ENCODE measurements at places on chromosomes 16 and 17.

DNA sequence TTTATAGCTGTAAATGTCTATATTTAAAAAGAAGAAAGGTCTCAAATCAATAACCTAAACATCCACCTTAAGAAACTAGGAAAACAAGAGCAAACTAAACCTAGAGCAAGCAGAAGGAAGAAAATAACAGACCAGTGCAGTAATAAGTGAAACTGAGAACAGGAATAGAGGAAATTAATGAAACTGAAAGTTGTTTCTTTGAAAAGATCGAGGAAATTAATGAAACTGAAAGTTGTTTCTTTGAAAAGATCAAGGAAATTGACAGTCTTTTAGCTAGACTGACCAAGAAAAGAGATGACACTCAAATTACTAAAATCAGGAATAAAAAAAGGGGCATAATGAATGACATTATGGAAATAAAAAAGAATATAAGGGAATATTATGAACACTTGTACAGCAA, 46.4 kb downstream of the SLFN5 start:
- DNase-seq = no peak

GRCh38 chr17:65332779-65333178, 195.6 kb downstream of the RGS9 start:
- no peak for DNase-seq

DNA sequence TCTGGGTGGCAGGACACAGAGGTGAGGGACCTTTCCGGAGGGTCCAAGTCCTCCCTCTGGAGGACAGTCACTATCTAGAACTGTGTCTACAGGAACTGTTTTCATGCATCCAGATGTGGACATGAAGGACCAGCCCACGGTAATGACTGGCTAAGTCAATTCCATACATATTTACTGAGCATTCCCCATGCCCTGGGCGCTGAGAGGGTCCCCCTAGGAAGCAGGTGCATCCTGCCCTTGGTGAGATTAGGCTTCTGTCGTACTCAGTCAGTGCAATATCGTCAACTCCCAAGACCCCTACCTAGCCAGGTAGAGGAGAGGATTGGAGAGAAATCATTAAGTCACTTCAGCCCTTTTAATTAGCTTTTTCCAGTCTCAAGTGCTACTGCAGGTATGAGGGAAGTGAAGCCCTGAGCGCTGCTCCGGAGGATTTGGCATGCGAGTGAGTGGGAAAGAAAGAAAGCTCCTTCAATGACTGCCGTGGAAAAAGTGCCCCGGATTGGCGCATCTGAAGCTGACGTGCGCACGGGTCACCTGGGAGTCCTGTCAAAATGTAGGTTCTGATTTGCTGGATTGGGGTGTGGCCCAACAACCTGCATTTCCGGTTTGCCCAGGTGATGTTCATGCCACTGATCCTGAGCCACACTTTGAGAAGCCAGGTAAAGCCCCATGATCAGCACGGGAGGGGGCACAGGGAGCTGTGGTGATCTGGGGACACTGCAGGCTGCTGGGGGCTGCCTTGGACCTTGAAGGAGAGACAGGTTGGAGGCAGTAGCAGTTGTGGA, 367.4 kb upstream of the TNRC6C start:
- DNase-seq = no peak

DNA sequence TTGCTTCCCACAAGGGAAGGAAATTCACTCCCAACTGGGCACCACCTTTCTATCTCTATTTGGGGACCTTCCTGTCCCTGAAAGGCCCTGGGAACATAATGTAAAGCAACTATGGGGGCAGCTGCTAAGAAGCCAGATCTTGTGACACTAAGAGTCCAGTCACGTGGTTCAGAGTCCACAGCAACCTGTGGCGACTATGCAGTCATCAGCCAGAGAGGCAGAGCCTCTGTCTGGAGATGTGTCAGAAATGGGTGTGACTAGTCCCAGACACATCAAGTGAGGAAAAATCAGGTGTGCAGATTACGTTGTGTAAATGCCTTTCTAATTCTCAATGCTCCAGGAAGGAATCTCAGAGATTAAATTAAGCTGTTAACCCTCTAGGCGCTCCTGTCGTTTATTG, 26.6 kb upstream of the SKAP1 start:
- no peak for DNase-seq

- DNase-seq = peak; percentile 56
Observed at GRCh38 chr17:67528751-67529436, 151.8 kb downstream of the PITPNC1 start.

DNA sequence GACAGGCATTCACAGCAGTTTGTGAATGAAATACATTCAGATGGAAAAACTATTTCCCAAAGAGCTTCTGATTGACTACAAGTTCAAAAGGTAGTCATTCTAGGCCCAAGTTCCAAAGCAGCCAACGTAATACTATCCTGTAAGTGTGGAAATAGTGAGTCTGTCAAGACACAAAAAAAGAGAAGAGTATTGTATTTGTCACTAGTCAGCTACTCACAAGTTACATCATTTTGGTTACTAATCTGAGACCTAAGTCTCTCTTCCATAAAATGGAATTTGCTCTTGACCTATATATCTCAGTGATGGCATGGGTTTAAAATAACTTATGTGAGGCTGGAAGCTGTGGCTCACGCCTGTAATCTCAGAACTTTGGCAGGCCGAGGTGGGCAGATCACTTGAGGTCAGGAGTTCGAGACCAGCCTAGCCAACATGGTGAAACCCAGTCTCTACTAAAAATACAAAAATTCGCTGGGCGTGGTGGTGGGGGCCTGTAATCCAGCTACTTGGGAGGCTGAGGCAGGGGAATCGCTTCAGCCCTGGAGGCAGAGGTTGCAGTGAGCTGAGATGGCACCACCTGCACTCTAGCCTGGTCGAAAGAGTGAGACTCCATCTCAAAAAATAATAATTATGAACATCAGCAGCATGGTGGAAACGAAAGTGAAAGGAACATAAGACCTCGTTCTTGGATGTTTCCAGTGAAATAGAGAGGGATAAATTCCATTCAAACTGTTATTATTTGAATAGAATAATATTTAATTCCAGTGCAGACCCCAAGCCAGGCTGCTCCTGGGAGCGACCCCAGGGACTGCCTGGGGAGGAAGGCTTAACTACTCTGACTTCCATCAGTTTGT, 2.9 kb downstream of the CMC2 start:
- DNase-seq = no peak

GRCh38 chr17:6893382-6894205, 62.1 kb upstream of the TEKT1 start:
- DNase-seq = no peak

- DNase-seq = no peak
Observed at GRCh38 chr16:67108489-67108888, 1.3 kb upstream of the PHAF1 start.

DNA sequence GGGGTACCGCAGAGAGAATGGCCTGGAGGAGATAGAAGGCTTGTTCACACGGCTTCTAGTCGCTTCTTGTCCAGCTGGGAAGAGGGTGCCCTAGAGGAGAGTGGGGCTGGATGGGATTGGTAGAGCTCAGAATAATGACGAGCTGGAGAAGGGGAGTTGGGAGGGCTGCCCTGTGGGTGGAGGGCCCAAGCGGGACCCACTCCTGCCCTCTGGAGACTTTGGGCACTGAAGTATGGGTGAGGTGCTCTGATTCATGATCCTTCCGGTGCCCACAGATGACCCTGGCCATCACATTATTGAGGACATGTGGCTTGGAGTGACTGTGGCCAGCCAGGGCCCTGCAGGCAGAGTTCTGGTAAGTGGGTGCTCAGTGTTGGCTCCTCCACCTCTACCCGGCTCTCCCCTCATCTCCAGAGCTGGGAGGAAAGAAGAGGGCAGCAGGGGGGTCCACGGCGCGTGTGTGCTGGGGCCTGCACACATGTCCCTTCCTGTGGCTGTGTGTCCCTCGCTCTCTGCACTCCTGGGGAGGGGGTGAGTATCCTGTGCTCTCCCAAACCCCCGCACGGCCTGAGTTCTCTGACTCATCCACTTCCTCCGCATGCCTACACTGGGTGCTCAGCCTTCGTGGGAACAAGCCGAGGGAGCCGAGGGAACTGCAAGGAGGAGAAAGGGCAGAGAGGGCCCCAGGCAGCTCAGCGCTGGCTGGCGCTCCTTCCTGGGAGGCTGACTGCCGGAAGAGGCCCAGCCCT, 8.5 kb downstream of the ITGA3 start:
- no peak for DNase-seq

DNA sequence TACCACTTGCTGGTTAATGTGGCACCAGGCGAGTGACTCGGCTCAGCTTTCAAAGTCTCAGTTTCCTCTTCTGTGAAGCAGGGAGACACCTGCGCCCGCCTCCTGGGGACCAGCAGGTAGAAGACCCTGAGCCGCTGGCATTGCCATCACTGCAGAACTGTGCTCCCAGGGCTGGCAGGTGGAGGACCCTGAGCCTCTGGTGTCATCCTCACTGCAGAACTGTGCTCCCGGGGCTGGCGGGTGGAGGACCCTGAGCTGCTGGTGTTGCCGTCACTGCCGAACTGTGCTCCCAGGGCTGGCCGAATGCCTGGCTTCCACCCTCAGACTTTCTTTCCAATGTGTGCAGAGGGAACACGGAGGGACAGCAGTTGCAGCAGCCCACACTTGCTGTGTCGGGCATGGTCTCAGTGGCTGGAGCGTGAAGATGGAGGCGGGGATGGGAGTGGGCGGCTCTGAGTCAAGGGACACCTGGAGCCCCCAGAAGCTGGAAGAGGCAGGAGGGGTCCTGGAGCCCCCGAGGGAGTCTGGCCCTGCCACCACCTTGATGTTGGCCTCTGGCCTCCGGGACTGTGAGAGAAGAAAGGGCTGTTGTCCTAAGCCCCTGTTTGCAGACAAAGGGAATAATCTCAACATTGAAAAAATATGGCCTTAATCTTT, 75.8 kb upstream of the METTL9 start:
- DNase-seq = no peak

- no peak for DNase-seq
Observed at GRCh38 chr17:59370593-59371299, 39.3 kb downstream of the YPEL2 start.

GRCh38 chr17:81612172-81612970, 24.5 kb downstream of the NPLOC4 start:
- DNase-seq = no peak

GRCh38 chr17:57868910-57869616, 19.2 kb upstream of the MRPS23 start:
- DNase-seq = no peak

- DNase-seq = no peak
Observed at GRCh38 chr17:79400989-79401703, 209.7 kb downstream of the RBFOX3 start.

DNA sequence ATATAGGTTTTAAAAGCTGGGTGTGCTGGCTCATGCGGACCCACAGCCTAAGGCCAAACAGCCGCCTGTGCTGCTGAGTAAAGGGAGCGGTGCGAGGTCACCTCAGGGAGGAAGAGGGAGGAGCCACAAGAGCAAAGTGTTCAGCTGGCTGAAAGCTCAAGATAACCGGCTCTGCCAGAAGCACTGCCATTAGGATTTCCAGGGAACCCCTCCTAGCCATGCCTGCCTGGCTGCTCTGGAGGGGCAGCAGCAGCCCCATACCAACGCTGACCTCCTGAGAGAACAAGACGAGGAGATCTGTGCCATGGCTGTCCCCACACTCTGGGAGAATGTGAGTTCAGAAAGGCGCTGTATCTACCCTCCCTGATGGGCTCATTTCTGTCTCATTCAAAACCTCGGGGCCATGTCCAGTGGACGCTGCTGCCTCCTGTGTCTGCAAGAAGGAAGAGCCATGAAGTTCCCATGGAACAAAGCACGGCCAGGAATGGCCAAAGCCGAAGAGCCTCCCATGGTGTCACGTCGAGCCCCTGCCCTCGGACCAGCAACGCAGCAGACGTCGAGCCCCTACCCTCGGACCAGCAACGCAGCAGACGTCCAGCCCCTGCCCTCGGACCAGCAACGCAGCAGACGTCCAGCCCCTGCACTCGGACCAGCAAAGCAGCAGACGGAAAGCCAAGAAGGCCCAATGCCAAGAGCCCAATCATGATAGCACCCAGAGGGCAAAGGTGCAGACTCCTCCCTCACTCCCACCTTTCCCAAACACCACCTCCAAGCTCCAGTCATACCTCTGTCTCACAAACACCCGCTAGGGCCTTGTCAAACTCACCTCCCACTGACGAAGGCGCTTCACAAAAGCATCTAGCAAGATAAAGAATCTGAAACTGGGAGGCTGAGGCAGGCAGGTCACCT, 107.0 kb downstream of the ANKRD11 start:
- no peak for DNase-seq

DNA sequence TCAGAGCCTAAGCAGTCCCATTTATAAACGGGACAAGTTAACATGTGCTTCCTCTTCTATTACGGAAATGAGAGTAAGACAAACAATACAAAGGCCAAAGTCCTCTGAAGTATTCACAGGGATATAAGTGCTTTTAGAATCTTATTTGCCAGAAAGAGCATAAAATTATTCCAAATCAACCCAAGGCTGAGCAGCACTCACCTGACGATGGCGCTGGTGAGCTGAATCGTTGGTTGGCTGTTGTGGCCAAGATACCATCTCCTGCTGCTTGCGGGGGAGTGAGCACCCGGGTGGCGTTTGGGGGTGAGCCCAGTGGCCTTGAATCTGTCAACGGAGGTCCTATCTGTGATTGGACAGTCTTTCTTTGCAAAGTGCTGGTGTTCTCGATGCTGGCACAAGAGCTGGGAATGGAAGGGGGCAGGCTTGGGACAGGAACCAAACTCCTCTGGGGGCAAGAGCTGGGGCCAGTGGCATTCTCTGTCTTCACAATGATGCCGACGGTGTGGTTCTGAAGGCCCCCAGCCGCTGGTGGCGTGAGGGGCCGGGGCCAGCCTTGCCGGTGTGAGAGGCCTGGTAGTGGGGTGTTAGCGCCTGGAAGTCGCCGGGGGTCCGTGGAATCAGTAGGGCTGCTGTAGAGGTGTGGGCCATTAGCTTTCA, 9.5 kb upstream of the DHRS13 start:
- no peak for DNase-seq

DNA sequence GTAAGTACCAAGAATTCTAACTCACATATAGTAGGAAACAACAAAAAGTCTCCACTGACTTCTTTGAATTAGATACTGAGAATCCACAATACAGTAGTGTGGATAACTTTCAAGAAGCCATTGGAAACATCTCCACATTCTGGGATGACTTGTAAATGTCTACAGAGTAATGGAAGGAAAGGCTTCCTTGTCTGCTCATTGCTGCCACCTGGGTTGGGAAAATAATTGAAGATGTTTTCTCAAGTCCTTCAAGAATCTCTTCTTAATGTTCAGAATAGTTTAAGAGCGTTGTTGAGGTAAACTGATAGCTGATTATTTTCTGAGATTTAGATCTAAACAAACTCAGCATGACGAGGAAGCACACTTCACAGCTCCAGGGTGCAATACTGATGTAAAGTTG, 14.0 kb downstream of the CPSF4L start:
- no peak for DNase-seq

DNA sequence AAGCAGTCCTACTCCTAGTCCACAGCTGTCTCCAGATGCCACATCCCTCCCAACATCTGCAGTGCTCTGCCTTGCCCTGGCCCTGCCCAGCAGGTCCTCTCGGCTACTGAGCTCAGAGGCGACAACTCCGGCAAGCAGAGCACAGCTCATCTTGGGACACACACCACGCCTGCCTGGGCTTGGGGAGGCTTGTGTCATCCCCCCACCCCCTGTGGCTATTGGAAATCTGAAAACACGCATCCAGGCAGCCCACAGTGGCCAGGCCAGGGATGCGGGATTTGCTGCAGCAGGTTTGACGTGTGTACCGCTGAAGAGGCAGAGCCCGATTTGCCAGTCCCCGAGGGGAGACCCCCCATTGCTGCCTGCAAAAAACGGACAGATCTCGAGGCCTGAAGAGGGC, 25.4 kb downstream of the MXRA7 start:
- no peak for DNase-seq

- no peak for DNase-seq
Observed at GRCh38 chr17:81398176-81398831, 3.0 kb downstream of the BAHCC1 start.

All from epithelial cell of proximal tubule (primary cell).